ENCODE measurements at places on chromosomes 7 and 10.
A peak's percentile ranks its signal among the peaks of the same experiment; 100 is the strongest.

- DNase-seq, result no peak
These were observed 185.5 kb downstream of the EBF3 start for GRCh38 chr10:129778571-129778970.

DNA sequence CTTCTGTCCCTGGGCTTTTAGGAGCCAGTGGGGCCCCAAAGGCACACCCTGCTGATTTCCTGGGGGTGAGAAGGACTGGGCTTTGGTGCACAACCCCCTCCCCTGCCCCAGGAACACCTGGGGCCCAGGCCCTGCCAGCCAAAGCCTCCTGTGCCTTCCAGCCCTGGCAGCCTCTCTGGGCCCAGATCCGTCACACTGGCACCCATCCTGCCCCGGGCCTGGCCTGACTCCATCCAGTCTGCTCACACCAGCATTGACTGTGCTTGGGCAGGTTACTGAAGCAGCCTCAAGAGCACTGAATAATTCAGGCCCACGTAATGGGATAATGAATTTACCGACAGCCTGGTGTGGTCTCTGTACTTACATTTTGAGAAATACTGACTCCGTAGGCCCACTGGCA, 12.0 kb upstream of the COMTD1 start:
- DNase-seq, result no peak

DNA sequence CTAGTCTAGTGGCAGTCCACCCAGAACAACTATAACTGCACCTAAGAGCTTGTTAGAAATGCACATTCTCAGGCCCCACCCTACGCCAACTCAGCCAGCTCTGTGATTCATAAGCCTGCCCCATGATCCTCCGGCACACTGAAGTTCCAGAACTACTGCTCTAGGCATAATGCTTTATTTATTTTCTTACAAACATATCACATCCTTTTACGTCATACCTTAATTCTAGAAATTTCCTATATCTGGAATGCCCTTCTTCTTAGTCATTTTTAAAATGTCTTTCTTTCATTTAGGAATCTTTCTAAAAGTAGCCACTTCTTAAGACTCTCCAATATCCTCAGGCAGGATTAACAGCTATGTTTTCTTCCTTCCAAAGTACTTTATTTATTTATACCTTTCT, 480.1 kb downstream of the INHBA start:
- DNase-seq, result no peak

DNA sequence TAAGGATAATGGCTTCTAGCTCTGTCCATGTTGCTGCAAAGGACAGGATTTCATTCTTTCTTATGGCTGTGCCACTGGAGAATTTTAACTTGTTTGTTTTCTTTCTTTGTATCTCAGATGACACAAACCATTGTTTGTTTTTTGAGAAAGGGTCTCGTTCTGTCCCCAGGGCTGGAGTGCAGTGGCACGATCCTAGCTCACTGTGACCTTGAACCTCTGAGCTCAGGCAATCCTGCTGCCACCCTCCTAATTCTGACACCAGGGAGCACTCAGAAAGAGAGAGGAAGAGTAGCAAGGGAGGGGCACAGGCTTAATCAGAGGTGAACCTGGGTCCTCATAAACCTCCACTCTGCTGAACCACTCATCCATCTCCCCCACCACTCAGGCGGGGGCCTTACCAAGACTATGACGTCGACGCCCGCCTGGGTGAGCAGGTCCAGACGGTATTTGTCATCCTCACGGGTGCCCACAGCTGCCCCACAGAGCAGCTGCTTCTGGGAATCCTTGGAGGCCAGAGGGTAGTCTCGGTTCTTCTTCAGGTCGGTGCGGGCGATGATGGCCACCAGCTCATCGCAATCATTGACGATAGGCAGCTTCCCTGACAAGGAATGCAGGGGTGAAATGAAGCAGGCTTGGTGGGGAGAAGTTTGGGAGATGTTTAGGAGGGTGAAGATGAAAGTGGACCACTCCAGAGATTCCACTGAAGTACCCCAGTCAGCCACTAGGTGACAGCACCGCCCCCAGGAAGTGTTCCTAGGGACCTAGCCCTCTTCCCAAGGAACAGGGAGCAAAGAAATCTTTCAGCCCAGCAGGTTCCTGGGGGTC, 11.6 kb downstream of the IMPDH1 start:
- peak; percentile 29 for DNase-seq

DNA sequence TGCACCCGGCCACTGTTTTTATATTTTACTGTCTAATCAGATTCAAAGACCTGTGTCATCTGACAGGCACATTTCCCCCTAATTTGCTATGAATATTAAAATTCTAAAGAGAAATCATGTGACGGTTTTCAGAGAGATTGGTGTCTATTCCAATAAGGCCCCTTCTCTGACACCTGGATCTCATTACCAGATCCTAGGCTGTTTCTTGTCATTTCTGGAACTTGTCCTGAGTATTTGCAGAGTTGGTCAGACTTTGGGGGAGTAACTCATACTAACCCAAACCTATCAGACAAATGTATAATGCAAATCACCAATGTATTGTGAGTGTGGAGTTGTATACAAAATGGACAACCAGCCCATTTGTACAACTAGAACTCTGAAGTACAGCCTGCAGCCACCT, 29.5 kb downstream of the MYO1G start:
- DNase-seq, result no peak

- no peak for DNase-seq
These were observed 208.5 kb upstream of the NRP1 start for GRCh38 chr10:33542752-33543505.

- DNase-seq, result no peak
These were observed 45.3 kb upstream of the CDK1 start for GRCh38 chr10:60732807-60733516.

GRCh38 chr10:33706191-33706590, 371.7 kb upstream of the NRP1 start:
- no peak for DNase-seq

GRCh38 chr10:93412801-93413200, 69.3 kb downstream of the MYOF start:
- no peak for DNase-seq

DNA sequence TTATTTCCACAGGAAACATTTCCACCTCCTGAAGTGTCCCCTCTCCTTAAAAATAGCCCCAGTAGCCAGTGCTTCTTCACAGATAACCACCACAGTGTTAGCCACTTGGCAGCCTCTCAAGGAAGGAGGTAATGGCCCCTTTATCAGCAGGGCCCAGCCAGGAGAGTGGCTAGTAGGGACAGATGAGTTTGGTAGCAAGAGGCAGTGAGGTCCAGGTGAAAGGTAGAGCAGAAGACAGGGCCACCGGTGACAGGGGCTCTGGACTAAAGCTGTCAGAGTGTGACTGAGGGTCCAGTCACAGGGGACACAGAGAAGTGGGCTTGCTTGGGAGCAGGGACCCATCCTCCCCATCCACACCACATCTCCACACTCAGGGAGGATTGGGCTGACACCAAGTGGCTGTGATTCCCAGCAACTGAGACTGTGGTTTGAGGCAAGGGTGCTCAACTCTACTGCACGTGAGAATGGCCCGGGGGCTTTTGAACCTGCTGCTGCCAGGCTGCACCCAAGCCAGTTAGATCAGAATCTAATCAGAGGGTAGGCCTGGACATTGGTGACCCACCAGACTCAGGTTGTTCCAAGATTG, 52.2 kb downstream of the C10orf120 start:
- no peak for DNase-seq

DNA sequence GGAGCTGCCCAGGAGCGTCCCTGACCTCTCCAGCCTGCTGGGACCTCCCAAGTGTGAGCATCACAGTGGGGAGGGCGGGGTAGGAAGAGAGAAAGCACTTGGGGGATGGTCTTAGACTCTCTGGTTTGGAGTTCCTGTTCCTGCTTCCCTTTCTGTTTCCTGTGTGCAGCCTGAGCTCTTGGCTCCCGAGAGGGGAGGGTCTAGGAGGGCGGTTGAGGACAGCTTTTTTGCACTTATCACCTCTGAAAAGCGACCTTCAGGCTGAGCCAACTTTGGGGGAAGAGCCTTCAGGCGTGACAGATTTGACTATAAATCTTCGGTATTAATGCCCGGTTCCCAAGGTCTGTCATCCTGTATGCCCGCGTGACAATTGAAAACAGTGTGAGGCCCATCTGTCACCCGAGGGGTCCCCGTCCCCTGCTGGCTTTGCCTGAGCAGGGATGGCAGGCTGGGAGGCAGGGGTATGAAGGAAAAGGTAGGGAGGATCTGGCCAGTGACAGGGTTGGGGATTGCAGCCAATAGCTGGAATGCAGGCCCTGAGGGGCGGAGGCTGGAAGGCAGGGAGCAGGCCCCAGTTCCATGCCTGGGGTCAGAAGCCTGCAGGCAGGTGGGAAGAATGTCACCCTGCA, 78.6 kb downstream of the CDH23 start:
- no peak for DNase-seq

GRCh38 chr7:30222515-30223215, 61.7 kb upstream of the ZNRF2 start:
- DNase-seq, result no peak

GRCh38 chr10:49356944-49357343, 38.9 kb downstream of the DRGX start:
- no peak for DNase-seq

DNA sequence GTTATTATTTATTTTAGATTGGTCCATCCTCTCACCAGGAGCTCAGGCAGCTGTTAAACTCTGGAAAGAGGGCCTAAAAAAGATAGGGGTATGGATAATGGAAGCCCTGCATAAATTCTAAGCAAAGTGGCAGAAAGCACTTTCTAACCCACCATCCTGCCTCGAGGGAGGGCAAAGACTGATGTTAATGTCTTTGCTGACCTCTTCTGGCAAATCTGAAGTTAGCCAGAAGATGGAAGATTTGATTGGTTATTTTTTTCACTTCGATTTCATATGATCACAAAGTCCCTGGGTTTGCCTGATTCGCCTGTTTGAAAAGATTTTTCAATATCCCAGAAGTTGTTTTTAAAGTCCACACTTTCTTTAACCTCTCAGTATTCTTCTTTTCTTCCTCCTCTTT, 24.8 kb downstream of the OR9A2 start:
- DNase-seq, result no peak

DNA sequence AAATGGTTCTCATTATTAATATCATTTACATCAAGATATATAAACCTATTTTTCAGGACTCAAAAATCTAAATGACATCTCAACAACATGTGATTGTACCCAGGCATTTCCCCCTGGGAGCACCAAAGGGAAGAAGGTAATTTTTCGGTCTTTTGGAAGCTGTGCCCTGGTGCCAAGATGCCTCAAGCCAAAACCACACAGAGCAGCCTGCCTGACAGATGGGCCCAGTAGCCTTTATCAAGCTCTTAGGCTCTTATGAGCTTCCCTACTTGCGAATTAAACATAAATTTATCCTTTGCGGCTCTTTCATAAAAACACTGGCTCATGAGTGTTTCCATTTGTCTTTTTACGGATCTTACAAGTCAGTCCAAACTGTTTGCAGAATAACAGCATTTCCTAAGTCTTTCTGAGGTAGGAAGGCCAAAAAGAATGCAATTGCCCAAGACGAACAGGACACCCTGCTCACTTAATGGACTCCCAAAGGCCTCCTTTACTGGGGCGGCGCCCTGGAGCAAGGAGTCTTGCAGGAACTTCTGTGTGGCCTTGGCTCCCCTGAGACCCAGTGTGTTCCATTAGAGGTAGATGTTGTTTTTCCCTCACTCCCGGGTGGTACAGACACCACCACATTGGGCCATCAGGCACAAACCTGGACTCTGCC, 4.1 kb upstream of the RASSF4 start:
- DNase-seq, result no peak

- DNase-seq, result no peak
These were observed 14.5 kb downstream of the ZCCHC24 start for GRCh38 chr10:79430936-79431335.

DNA sequence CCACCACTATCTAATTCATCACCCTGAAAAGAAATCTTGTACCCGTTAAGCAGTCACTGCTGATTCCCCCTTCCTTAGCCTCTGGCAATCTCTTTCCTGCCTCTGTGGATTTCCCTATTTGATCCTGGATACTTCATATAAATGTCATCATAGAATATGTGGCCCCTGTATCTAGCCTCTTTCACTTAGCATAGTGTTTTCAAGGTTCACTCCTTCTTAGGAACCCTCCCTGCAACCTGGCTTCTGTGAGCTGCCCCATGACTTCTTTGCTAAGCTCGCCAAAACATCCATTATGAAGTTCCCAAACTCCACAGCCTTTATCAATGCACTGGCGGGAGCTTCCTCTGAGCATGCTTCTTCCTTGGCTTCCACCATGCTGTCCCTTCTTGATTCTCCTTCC, 70.8 kb upstream of the PDZD8 start:
- no peak for DNase-seq

DNA sequence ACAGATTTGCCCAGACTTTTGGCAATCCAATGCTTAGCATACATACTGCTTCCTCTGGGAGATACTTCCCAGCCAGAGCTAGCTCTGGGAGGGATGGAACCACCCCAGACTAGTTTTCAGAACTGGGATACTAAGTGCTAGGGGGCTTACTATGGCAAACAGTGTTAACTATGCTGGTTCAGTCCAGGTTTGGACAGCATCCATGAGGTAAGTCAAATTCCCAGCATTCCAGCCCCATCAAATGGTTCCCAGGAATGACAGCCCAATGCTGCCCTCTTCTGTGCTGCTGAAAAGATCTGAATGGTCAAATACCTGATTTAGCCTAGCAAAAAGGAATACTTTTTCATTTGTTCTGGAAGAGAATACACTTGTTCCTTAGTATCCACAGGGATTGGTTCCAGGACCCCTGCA, 141.7 kb upstream of the CCDC6 start:
- DNase-seq, result no peak

GRCh38 chr10:62424026-62424425, 49.9 kb downstream of the ZNF365 start:
- no peak for DNase-seq

DNA sequence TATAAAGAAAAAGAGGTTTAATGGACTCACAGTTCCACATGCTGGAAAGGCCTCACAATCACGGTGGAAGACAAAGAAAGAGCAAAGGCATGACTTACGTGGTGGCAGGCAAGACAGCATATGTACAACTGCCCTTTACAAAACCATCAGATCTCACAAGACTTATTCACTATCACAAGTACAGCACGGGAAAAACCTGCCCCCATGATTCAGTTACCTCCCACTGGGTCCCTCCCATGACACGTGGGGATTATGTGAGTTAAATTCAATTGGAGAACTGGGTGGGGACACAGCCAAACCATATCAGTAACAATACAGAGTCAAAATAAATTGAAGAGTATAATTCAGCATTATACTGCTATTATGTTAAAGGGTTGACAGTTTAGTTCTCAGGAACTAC, 37.8 kb downstream of the RNLS start:
- DNase-seq, result no peak

DNA sequence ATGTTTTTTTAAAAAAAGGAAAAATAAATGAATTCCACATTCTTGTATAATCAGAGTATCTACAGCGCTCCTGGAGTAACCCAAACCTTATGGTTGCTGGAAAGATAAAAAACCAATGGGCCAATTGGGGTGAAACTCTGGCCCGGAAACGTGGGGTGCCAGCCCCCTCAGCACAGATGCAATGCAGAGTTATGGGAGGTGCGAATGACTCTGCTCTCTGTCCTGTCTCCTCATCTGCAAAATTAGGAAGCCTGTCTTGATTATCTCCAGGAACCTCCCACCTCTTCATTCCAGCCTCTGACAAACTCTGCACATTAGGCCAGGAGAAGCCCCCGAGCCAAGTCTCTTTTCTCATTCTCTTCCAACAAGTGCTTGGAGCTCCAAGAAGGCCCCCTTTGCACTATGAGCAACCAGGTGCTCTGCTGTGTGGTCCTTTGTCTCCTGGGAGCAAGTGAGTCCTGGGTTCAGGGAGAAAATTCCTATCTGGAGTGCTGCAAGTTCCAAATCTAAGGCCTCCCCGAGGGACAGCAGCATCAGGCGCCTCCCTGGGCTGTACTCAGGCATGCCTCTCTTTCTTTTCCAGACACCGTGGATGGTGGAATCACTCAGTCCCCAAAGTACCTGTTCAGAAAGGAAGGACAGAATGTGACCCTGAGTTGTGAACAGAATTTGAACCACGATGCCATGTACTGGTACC, 130.5 kb upstream of the PRSS1 start:
- no peak for DNase-seq

GRCh38 chr7:106183952-106184351, 71.8 kb upstream of the SYPL1 start:
- DNase-seq, result no peak

All from NCI-H1092 (cell line).